ENCODE measurements at places on chromosomes 13 and 19.

DNA sequence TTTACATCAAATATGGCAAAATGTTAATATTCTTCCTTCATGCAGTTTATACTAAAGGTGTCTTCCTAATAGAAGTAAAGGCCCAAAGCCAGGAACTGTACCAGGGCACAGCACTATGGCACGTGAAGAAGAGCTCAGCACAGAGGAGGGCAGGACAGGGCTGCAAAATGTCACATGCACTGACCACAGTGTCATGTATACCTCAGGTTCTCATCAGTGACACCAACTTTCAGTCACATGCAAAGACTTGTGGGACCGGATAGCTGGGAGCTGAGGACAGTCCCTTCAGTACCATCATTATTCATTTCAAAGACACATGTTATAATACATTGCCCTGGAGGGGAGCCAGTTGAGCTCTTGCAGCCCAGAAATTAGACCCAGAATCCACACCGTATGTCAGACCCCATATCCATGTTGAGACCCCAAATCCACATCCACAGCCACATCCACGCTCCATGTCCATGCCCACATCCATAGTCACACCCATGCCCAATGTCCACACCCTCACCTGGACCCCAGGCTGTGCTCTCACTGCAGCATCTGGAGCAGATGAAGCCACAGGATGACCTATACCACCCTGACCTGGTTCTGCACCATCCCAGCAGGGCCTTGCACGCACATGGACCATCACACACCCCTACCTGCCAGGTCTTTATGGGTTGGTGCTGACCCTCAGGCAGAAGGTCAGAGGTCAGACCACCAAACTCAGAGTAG, 111.8 kb downstream of the TUBA3C start:
- DNase-seq = no peak

DNA sequence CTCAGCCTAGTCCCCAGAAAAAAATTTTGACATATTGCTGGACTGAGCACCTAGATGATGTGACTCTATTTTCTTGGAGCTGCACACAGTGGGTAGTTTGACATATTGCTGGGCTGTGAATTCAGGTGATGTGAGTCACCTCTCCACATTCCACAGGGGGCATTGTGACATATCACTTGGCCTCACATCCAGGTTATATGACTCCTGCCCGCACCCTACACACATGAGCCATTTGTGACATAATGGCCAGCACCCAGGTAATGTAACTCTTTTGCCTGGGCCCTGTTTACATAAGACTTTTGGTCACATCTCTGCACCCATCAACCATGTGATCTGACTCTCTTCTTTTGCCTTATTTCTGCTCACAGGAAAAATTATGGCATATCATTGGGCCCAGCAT, 55.1 kb upstream of the ZNF43 start:
- DNase-seq = no peak

GRCh38 chr19:15042003-15042402, 7.3 kb upstream of the CASP14 start:
- DNase-seq = no peak

DNA sequence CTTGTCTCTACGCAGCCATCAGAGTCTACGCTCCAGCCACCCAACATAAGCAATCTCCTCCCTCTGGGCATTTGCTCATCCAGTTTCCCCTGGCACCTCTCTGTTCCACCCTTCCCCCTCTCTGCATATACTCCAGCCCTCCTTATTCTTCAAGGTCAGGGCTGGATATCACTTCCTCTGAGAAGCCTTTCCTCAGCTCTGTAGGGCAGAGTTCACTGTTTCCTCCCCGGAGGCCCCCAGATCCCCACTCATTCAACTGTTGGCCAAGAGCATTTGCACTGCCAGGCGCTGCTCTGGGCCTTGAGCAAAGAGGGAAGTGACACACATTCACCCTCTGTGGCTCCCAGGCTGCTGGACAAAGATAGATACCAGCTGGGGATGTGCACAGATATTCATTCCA, 3.3 kb downstream of the FCGRT start:
- no peak for DNase-seq

- DNase-seq = no peak
Observed at GRCh38 chr13:49206641-49207040, 13.5 kb upstream of the MLNR start.

GRCh38 chr19:44590245-44591059, 22.9 kb upstream of the IGSF23 start:
- DNase-seq = no peak

GRCh38 chr13:77503398-77503797, 32.1 kb upstream of the SCEL start:
- DNase-seq = no peak

DNA sequence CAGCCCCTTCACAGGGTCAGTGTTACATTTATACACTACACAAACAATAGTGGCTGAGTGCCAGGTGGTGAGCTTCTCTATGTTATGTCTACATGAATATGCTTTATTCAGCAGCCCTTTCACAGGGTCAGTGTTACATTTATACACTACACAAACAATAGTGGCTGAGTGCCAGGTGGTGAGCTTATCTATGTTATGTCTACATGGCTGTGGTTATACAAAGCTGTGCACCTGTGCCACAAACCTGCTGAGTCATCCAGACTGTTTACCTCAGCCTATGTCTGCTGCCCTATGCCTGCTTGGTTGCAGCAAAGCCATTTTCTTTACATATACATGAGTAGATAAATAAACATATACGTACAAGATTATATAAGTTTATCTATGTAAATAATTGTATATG, 76.5 kb downstream of the ZNF726 start:
- no peak for DNase-seq

DNA sequence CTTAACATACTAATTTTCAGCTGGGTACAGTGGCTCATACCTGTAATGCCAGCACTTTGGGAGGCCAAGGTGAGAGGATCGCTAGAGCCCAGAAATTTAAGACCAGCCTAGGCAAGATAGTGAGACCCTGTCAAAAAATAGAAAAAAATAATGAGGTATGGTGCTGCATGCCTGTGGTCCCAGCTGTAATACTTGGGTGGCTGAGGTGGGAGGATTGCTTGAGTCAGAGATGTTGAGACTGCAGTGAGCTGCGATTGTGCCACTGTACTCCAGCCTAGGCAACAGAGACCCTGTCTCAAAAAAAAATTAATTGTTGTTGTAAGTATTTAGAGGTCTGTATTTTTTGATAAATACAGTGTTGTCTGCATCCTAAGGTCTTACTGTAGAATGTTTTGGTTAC, 66.8 kb downstream of the FNDC3A start:
- DNase-seq = no peak

GRCh38 chr19:50300814-50301606, 28.2 kb downstream of the KCNC3 start:
- DNase-seq = no peak

DNA sequence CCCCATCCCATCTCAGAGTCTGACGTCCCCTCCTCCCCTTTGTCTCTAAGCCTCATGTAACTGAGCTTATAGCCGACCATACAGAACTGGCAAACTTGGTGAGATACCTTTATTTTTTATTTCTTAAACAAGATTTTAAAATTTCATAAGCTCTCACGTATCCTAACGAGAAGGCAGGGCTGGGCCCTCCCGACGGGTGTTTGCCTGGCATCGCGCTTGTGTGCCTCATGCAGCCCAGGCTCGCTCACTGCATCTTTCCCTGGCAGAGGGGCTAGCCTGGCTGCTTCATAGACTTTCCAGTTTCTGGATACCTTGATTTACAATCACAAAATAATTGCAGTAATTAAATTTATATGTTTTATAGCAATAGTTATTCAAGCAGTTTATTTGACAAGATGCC, 69.0 kb downstream of the GGACT start:
- DNase-seq = no peak

DNA sequence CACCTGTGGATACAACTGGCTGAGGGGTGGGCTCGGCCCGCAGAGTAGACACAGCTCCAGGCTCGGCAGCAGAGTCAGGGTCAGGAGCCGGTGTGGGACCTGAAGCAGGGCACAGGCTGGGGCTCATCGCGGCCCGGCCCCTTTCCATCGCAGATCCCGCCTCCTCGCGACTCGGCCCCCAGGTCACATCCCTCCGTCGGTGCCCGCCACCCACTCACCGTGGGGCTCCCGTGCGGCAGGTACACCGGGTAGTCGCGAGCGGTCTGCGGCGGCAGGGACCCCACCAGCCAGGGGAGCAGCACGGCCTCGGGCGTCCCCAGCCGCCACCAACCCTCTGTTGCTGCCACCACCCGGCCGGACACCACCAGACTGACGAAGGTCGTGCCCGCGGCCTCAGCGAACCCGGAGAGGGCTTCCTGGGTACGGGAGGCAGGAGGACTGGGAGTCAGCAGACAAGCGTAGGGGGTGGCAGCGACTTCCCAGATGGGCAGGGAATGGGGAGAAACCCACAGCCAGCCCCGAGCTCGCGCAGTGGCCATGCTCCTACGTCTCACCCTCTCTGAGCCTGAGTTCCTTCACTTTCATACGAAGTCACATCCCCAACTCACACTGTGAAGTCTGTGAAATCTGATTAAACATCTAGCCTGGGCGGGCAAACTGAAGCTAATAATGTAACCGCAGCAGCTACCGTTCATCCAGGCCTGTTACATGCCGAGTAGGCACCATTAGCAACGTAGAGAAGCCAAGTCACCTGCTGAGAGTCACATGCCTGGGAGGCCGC, 3.7 kb downstream of the FUZ start:
- no peak for DNase-seq

DNA sequence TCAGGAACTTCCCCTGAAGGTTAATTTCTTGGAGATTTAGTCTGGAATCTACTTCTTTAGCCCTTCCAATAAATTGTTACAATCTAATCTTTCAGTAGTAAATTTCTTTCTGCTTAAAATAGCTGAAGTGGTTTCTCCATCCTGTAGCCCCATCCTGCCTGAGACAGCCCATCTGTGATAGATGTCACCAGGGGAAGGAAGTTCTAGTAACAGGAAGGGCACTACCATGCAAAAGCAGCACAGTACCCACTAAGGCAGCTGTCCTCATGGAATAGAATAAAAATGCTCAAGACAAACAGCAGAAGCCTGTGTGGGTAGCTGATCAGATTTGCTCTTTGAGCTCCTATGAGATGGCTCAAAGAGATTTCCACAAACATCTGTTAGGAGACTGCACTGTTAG, 1036.5 kb downstream of the SLITRK5 start:
- DNase-seq = no peak

GRCh38 chr13:94968040-94968756, 255.9 kb upstream of the SOX21 start:
- DNase-seq = no peak

GRCh38 chr19:33275559-33275932, 26.8 kb downstream of the CEBPA start:
- DNase-seq = no peak

DNA sequence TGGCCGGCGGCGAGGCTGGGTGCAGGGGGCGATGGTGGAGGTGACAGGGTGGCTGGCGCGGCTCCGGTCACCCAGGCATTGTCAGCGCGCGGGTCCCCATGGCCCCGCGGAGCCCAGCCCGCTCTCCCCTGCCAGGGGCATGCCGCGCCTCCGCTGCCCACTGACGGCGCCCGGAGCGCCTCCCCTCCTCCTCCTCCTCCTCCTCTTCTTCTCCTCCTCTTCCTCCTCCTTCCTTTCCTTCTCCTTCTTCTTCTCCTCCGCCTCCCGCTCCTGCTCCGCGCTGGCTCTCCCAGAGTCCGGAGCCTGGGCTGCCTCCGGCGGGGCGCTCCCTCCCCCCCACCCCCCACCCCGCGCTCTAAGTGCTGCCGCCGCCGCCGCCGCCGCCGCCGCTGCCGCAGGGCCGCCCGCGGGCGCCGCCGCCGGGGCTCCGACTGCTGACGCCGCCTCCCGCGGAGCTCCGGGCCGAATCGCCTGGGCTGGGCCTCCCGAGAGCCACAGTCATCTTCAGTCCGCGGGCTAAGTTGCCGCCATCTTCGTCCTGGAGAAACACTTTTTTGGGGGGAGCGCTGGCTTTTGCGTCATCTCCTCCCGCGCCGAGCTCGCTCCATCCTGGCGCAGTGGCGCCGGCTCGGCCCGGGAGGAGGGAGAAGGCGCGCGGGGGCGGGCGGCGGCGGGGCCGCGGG, 348.3 kb downstream of the LIG4 start:
- no peak for DNase-seq

DNA sequence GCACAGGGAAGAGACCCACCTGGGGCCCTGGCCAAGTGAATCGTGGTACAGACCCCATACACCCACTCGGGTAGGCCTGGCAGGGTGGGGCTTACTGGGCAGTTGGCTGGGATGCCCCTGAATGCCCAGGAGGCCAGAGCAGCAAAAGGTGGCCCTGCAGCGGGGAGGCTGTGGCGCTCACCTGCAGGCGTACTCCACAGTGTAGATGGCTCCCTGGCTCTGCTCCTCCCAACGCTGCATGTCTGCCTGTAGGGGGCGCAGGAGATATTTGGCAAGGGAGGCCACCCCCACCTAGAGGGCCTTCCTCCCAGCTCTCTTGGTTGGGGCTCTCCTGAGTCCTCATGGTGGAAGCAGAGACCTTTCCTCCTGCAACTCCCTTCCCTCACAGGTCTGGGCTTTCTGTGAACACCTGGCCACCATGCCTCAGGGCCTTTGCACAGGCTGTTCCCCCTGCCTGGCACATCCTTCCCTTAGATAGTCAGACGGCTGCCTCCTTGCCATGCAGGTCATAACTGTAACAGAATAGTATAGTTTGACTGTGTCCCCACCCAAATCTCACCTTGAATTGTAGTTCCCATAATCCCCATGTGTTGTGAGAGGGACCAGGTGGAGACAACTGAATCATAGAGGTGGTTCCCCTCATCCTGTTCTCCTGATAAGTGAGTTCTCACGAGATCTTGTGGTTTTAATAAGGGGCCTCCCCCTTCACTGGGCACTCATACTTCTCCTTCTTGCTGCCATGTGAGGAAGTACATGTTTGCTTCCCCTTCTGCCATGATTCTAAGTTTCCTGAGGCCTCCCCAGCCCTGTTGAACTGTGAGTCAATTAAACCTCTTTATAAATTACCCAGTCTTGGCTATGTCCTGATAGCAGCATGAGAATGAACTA, 5.9 kb downstream of the BORCS8 start:
- DNase-seq = peak; percentile 43

DNA sequence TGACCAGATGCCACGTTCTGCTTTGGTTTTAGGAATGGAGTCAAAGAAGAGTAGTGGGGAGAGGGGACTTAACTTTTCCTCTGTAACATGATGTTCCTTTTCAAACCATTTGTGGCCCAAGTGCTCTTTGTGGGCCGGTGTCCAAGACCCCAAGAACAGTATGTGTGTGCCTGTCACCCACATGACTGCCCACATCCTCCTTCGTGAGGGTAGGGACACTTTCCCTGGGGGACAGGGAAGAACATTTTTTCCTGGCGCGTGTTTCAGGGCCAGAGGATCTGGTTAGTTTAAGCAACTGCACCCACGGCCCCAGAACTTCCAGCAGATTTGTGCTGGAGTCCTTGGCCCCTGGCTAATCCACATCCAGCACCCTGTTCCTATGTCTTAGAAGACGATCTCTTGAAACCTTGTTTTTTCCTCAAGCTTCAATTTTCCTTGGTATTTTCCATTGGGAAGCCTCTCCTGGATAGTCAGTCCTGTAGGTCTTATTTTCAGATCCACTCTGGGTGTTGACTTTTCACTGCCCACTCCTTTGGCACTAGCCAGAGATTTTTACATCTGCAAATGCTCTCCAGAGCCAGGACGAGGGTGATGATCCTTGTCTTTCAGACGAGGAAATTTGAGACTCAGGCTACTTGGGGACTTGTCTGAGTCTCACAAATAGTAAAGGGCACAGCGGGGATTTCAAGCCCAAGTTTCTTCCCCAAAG, 10.8 kb upstream of the CCDC97 start:
- DNase-seq = no peak

- DNase-seq = no peak
Observed at GRCh38 chr19:45975306-45976070, 1.8 kb upstream of the NOVA2 start.
